ENCODE measurements at places on chromosomes 2 and 18. TPM values are rescaled to one million over a fixed set of nuclear protein-coding genes. Genes with fewer than 3 reads are reported as not detected.

Gene TGFA
- 0.46 TPM for total RNA-seq

Gene PAIP2B
- 13.2 TPM for total RNA-seq

Gene CD8B
- not detected for total RNA-seq

Gene CNTNAP5
- total RNA-seq: not detected

Gene ITPRIPL1
- total RNA-seq: 0.42 TPM

DNA sequence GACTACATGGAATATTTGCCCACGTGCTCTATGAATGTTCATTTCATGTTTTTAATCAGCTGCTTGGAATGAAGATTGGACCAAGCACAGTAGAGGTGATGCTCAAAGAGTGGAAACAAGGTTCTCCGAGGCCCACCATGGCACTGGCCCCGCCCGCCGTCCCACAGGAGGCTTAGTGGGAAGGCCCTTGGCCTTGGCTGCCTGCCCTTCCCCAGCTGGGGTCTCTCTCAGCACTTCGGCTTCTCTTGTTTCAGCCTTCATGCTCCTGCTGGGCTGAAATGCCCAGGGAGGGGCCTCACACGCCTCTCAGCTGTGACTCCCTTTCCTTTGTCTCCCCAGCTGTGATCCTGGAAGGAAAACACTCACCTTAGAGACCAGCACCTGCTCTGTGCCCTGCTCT, 833.2 kb downstream of the GALR1 start:
- peak; percentile 86 for DNase-seq

- DNase-seq: no peak
These were observed 94.5 kb upstream of the LMAN1 start for GRCh38 chr18:59453468-59453961.

DNA sequence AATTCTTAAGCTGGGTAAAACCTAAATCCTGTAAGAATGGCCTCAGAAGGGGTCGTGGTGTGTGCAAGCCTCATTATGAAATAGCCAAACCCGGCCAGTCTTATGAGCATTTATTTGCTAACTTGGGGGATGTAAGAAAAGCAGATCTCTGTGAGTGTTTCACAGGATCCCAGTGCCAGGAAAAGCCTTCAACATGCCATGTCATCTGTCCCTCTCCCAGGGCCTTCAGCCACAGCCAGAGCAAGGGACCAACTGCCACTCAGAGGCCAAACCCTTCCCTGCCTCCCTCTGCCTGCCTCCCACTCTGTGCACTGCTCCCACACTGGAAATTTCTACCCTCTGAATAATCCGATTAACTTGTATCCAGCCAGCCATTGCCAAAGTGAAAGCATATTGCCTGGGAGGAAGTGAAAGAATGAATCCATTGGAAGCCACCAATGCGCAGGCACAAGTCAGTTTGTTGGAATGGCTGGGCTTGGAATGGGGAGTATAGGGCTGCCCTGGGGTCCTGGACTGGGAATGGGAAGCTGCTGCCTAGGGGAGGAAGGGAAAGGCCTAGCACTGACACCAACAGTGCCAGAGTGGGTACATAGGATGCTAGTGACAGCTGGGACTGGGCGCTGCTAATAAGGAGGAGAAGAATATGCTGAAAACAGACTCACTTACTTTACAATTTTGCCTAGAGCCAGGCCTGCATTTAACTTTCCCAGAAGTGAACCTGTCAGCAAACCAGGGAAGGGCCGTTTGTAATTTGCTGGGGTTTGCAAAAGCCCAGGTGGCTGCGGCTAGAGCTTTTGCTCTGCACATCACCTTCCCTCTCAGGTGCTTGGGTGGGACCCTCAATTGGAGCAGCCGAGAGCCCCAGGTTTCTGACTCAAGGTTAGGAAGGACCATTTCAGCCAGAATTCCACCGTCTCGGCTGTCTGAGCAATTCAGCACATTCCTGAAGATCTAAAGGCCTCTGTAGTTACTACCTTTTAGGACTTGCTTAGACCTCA, 146.6 kb upstream of the NCK2 start:
- no peak for DNase-seq

DNA sequence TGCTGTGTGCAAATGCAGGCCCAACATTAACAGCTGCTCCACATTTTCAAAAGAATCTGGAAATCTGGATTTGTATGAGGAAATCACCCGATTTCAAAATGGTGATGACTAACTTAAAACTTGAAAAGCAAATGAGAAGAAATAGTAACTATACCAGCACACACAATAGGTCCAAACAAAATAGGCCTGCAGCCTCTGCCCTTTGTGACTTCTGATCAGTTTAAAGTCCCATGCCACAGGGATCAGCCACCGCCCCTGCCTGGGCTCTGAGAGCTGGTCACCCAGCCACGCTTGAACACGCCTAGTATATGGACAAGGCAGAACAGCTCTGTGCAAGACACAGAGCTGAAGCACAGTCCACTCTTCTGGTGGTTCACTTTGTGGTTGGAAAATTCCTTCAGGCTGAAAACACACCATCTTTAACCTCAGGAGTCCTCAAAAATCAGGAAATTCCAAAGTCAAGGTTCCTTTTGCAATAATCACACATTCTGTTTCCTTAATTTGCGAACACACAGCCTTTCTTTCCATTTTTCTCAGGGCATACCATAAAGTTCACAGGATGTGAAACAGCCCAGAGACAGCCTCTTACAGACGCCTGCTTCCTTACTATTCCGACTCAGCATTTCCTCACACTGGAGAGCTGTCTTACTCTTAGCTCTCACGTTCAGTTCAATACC, 150.1 kb upstream of the RIOK3 start:
- DNase-seq: no peak

DNA sequence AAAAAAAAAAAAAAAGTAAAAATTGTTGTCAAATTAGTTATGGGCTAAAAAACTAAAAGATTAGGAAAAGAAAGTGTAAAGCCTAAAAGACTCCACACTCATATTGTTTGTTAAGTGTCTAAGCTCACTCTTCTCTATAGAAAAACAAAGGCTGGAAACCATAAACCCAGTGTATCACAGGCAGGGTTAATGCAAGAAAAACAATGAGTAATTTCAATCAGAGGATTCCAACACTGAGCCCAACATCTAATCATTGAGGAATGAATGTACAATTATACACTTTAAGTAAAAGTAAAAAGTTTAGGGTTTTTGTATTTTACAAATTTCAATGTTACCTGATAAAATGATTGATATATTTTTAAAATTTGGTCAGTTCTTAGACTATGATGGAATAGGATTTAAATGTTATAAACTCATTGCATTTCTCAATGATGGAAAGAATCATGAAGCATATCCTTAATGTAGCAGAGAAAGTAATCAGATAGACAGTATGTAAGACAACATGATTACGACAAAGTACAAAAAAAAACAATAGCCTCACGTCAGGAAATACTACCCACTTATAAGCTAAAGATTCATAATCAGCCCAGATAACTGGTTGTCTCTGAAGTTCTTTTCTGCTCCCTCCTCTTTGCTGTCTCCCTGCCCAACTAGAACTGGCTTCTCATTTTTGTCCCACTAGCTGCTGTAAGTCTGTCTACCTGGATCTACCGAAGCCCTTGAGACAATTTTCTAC, 44.5 kb upstream of the SP3 start:
- no peak for DNase-seq

GRCh38 chr2:127217470-127218325, 2.4 kb downstream of the CYP27C1 start:
- DNase-seq: no peak

DNA sequence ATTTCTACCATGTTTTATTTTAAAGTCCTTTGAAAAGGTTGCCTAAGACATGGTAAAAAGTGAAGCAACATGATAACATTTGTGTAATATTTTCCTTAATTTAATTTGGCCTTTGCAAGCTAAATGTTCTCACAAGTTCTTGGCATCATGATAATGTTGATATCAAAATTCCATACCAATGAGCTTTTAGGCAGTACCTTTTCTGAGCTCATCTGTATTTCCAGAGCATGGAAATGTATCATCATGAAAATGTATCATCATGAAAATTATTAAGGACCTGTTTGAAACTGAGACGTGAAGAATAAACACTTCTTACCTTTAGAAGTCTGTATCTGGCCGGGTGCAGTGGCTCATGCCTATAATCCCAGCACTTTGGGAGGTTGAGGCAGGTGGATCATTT, 73.8 kb downstream of the VWC2L start:
- no peak for DNase-seq

GRCh38 chr2:178819147-178819875, 12.1 kb upstream of the TTN start:
- no peak for DNase-seq

DNA sequence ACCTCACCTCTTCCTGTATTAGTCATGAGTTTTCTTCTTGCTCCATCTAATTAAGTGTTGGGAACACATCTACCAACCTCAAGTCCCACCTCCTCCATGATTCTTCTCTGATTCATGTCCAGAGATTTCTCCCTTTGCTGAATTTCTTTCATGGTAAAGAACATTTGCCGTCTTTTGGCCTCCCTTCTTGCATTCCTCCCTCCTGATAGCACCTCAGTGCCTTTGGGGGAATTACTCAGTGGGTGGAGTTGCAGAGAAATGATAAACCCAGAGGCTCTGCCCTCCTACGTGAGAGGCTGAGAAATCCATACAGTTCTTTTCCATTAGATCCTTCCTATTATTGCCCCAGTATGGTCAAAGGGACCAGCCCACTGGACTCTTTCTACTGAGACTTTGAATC, 651.9 kb downstream of the SLC4A3 start:
- no peak for DNase-seq

GRCh38 chr2:27175330-27175729, 26.5 kb downstream of the TCF23 start:
- no peak for DNase-seq

DNA sequence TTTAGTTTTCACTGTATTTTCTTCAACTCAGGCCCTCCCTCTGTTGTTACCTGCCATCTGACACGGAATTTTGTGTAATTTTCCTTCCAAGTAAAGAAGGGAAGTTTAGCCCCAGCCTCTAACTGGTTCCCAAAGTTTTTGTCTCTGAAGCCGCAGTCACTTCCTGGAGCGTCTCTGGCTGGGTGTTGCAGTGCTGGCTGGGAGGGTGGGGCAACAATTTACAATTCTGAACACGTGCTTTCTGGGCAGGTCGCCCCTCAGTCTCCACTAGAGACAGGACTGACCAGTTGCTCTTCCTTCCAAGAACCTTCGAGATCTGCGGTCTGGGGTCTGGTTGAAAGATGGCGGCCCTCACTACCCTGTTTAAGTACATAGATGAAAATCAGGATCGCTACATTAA, 3.5 kb downstream of the CNDP2 start:
- DNase-seq: no peak

DNA sequence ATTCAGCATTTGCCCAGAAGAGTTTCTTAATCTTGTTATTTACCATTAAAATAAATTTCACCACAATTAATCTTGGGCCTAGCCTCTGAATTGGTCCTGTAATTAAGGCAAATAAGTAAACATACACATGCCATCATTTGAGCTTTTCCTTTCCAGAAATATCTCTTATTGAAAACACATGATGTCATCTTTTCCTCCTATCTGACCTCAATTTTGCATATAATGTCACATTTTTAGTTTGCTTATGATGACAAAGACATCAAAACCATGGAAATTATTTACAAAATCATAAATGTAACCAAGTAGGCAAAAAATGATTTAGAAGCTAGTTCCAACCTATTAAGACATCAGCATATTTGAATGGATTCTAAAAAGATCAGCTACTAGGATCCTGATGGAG, 915.5 kb downstream of the ERBB4 start:
- no peak for DNase-seq

DNA sequence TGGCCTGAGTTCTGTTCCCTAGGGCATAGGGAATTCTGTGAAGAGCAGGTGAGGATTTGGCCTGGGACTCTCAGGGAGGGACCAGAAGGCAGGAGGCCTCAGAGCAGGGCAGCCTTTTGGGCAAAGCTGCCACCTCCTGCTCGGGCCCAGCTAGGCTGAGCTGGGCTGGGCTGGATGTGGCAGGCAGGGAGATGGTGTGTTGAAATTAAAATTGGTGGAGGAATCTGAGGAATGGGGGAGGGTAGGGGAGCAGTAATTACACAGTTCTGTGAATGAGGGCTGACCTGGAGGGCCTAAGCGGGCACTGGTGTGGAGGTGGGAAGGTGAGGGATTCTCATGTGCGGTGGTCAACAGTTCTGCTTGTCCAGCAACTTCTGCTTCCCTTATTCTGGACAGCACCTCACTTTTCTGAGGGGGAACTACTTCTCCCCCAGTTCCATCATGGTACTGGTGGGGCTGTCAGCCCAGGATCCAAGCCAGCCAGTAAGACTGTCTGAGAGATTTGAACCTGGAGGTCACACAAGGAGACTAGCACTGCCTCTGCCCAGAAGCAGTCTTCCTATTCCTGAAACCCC, 22.0 kb upstream of the ASPRV1 start:
- DNase-seq: no peak

- no peak for DNase-seq
These were observed 116.0 kb downstream of the TNS1 start for GRCh38 chr2:217886720-217887309.

GRCh38 chr2:111897630-111897923, 830 bp upstream of the MERTK start:
- DNase-seq: no peak

DNA sequence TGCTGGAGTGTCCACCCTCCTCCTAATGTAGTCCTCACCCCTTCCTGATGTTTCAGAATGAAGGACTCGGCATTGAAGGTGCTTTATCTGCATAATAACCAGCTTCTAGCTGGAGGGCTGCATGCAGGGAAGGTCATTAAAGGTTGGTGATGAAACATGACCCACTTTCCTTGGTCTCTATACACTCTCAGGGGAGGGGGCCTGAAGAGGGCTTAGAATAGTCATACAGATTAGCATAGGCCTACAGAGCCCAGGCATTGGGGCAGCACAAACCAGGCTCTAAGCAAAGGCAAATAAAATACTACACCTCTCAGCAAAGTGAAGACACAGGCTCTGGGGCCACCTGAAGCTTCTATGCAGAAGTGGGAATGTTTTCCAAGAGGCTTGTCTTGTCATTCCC, 1.8 kb downstream of the IL36RN start:
- peak; percentile 50 for DNase-seq

Measured in esophagus muscularis mucosa (tissue), 4 donors.